Activated naive CD8-positive, alpha-beta T cell treated with anti-CD3 and anti-CD28 coated beads for 36 hours (primary cell): ENCODE measurements at places on chromosomes 3 and 15.

GRCh38 chr15:68589783-68590710, 11.3 kb downstream of the CORO2B start:
- DNase-seq = no peak

DNA sequence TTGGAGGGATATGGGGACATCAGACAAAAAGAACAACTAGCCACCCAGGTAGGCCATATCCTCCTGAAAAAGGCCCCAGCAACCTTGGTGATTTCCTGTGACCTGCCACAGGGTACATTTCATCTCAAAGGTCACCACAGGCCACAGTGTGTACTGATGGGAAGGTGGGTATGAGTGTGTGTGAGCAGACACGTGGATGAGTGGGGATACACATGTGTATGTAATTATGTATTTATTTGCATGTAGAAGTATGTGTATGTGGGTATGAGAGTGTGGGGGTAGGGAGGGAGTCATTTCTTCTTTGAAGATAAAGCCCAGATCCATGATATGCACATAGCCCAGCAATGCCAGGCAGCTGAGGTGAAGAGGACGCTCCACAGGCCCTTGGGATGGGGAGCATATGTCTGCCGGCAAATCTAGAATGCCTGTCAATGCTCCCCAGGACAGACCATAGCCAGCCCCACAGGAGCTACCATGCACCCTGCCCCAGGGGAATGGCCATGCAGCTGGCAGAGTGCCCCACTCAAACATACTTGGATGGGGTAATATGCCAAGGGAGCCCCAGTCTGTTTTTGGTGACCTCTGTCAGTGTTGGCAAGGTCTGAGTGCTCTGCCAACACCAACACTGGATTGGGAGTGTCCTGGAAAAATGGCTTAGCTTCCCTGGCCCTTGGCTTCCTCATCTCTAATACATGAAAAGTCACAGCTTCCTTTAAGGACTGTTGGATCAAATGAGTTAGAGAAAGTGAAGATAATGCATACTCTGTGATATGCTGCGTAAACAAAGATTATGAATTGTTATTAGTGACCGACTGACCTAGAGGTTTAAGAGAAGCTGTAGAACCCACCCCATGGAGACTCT, 42.4 kb downstream of the RAB6B start:
- DNase-seq = no peak

DNA sequence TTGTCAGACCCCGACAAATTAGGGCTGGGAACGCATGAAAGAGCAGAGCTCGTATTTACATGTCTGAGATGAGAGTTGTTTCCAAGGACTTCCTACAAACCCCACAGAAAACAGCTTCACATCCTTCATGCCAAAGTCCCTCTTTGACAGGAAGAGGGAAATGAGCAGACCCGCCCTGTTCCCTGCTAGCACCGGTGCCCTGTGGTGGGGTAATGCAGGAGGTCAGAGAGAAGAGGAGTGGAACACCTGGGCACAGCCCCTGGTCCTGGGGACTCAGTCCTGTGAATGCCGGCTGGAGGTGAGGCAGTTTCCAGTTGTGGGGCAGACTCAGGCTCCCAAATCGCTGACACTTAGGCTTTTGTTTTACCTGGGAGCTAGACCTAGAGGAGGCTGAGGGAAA, 4.0 kb downstream of the PLA2G4D start:
- no peak for DNase-seq

DNA sequence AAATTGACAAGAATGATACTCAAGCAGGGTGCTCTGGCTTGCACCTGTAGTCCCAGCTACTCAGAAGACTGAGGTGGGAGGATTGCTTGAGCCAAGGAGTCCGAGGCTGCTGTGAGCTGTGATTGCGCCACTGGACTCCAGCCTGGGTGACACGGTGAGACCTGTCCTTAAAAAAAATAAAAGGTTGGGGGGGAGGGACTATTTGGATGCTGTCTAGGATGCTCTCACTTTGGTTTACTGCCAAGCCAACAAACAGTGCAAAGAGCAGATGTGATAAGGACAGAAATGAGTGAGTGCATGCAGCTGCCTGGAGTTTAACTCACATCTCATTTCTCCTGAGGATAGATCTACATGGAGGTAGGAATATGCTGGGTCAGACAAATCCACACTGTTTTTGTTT, 130.0 kb downstream of the FRMD4B start:
- no peak for DNase-seq

GRCh38 chr3:69121950-69122349, 445 bp downstream of the LMOD3 start:
- DNase-seq = no peak

- no peak for DNase-seq
Observed at GRCh38 chr15:40554161-40554525, 10.7 kb downstream of the CCDC32 start.

DNA sequence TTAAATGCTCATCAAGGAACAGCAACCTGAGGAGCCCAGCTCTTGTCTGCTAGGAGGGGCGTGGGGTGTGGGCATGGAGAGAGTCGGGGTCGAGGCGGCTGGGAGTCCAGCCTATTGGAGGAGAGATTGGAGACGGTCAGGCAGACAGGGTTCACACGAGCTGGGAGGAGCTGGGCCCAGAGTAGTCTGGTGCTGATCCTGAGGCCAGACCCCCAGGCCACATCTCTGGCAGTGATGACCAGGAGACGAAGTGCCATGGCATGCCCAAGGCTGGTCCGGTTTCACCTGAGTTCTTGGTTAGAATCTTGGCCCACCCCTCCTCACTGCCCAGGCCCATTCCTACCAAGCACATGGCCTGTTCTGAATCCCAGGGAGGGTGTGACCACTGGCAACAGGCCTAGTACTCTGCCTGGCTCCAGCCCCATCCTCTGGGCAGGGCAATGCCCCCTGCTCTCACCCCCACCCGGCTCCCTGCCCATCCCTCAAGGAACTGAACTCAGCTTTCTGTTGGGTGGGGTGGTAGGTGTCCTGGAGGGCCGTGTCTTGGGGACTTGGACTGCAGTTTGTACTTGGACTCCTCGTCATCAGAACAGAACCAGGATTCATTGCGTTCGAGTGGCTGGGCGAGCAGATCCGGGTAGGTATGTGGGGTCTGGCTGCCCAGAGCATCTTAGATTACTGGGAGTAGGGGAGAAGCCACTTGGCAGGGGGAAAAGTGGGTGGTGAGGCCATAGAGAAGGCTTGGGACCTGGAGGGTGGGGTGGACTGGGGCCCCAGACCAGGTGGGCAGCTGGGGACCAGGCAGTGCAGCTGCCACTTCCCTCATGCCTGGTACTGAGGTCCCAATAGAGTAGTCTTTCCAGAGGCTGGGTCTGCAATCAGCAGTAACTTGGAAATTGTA, 20.8 kb downstream of the SLC28A1 start:
- DNase-seq = no peak

DNA sequence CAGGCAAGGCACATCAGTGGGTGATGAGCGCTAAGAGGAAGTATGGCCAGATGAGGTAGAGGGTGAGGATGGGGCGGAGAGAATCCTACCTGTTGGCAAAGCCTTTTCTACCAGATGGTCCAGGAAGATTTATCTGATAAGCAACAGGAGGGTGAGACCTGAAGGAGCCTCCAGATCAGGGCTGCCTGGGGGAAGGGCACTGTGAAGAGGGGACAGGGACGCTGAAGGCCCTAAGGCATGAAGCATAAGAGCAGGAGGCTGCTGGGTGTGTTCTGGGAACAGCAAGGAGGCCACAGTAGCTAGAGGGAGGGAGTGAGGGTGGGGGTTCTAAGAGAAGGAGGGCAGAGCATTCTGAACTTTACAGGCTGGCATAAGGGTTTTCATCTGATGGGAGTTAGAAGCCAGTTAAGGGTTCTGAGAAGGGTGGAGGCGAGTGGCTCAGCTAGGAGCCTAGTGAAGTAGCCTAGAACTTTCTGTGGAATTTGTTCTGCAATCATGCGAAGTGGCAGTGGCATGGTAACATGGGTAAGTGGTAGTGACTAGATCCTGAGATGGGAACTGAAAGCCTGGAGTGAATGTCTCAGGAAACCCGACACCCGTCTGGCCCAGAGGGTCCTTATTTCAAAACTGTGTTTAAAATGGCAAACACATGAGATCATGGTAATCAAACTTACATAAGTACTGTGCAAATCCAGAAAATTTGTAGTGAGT, 29.9 kb downstream of the CGNL1 start:
- no peak for DNase-seq

DNA sequence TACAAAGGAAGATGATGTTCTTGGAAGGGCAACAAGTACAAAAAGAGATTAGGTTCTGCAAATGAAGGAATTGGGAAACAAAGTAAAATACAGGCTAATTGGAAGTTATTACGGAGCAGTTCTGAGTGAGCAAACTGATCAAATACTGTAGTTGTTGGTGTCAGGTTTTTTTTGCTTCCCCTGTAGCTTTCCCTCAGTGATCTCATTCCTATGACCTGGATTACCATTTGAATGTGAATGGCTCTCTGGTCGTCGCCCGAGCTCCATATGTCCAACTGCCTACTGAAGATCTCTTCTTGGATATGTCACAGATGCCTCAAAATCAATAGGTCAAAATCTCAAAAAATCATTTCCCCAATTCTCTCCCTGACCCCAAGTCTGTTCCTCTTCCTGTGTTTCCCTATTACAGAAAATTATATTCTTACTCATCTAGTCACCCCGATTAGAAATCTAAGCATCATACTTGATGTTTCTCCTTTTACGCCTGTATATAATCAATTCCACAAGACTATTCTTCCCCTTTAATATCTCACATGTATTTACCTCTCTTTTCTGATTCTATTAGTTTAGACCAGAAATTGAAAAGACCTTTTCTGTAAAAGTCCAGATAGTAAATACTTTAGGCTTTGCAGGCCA, 29.0 kb downstream of the GOLM2 start:
- DNase-seq = no peak

GRCh38 chr3:4758249-4758860, 220.9 kb upstream of the BHLHE40 start:
- DNase-seq = no peak

DNA sequence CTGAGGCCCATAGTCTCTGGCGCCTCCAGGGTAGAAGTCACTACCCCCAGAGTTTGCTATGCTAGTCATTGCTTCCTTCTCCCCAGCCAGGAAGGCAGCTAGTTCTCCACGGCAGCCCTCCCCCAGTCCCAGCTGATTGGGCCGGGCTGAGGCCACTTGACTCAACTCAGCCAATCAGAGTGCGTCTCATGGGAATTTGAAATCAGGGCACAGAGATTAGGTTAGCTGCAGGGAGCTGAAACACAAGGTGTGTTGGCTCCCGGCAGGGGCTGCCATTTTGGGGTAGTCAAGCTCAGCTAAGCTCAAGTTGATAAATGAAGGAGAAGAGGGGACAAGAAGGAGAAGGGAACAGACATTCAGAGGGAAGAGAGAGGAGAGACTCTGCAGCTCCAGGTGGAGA, 32.8 kb downstream of the LINGO1 start:
- DNase-seq = peak; percentile 8

DNA sequence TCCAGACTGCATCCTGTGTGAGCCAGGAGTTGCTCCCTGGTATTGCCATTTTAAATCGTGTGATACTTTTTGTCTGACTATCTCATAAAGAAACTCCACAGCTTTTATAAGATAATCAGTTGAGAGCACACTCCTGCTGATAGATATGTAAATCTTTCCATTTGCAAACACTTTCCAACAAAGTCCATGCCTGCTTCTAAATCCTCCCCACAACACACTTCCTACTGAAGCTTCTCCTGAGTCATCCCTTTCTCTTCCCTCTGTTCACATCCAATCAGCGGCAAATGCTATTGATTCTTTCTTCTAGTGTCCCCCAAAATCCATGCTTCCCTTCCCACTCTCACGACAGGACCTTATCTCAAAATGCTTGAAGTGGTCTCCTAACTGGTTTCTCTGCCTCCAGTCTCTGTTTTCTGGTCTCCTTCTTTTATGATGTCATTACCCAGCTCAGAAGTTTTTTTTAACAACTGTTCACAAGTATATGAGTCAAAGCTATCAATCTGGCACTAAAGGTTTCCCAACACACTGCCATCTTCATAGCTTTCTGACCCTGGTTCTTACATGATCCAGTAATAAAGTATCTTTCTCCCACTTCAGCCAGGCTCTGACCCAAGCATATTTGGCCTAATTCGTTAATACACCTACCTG, 4.5 kb upstream of the WWTR1 start:
- DNase-seq = no peak

DNA sequence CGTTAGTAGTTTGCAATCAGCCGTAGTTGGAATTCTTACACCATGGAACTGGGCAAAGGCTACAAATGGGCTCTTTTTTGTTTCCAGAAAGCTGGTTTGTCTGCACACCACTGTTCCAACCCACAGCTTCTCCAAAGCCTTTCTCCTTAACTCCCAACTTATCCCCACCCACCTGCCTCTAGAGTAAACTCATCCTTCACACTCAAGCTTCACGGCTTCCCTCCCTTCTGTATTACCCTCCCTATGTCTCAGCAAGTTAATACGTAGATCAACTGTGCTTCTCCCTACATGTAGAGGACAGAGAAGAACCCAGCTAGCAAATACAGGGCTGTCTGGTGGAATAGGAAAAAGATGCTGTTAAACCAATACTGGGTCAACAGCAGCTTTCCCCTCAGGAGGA, 363.0 kb upstream of the IL12A start:
- DNase-seq = no peak

GRCh38 chr3:196246612-196247308, 30.4 kb downstream of the SLC51A start:
- DNase-seq = no peak

DNA sequence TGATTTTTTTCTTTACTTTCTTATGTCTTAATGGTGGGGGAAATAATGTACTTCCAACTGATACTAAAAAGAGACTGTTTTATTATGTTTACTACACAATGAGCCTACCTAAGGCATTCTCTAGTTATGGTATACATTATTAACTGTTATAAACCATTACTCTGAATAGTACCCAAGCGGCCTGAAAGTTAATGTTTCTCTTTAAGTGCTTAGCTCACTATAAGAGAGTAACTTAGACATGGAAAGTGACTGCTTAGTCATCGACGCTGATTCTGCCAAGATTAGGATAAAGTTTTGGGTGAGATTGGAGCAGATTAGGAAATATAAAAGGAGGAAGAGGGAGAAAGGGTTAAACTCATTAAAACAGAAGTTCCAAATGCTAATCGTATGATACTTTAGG, 365.0 kb downstream of the NLGN1 start:
- no peak for DNase-seq
